ENCODE measurements at places on chromosomes 1 and 21. TPM values are rescaled to one million over a fixed set of nuclear protein-coding genes. Genes with fewer than 3 reads are reported as not detected.
A peak's percentile ranks its signal among the peaks of the same experiment; 100 is the strongest.

DNA sequence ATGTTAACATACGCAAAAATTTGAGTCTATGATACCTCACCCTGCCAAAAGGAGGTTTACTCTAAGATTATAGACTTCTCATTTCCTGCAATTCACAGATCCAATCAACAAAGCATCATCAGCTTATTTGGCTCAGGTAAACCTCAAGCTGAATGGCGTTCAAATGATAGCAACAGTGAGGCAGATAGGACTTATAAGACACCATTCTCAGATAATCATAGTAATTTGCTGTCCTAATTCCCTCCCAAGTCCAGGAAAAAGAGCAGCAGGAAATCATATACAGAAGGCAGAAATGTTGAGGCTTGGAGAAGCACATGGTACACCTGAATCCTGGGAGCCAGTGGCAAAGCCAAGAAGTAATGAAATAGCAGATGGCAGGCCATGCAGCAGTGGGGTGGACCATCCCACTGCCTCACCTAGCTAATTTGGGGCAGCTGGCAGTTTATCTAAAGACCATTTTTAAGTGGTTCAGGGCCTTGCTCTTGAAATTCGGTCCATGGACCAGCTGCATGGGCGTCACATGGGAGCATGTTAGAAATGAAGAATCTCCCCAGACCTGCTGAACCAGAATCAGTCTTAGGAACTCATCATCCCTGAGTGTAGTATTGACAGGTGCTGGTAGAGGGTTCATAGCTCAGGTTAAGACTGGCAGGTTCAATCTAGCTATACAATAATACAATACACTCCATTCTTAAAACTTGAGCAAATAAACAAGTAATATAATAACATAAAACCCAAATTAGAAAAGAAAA lies 57.7 kb downstream of the ASTN1 start:
- no peak overlapping the region for H3K27ac ChIP-seq
- no peak for DNase-seq
- no peaks in the 10 kb centered on the region for H3K4me1 ChIP-seq
- no peak overlapping the region for H3K4me3 ChIP-seq

DNA sequence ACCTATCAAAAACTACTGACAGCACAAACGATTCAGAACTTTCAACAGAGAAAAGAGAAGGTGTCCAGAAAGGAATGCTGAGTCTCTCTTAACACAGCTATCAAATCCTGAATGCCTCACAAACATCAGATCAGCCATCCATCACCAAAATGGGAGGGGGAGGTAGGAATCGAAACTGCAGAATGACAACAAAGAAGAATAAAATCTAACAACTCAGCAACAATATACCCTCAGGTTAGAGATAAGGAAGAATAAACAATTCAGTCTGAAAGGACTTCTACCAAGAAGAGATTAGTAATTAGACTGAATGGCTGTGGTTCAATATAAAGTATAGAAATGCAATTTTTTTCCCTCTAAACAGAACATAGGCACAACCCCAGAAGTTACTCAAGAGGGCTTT lies 94.4 kb downstream of the RERE start:
- no peak for DNase-seq
- H3K27me3 ChIP-seq: no peaks in the 10 kb centered on the region
- H3K4me3 ChIP-seq: no peak overlapping the region
- H3K4me1 ChIP-seq: peaks cover 42% of the 10 kb centered on the region
- no peaks in the 10 kb centered on the region for H3K36me3 ChIP-seq
- H3K27ac ChIP-seq: no peak overlapping the region

GRCh38 chr1:114310695-114311271 lies 157.1 kb upstream of the SYT6 start:
- no peaks in the 10 kb centered on the region for H3K36me3 ChIP-seq
- no peak overlapping the region for H3K27ac ChIP-seq
- peaks cover 4% of the 10 kb centered on the region for H3K4me1 ChIP-seq
- H3K4me3 ChIP-seq: no peak overlapping the region
- no peaks in the 10 kb centered on the region for H3K27me3 ChIP-seq

GRCh38 chr1:58304346-58304975 lies 242.1 kb downstream of the OMA1 start:
- no peaks in the 10 kb centered on the region for H3K4me1 ChIP-seq
- no peak overlapping the region for H3K4me3 ChIP-seq
- H3K27me3 ChIP-seq: peaks cover 8% of the 10 kb centered on the region
- peak overlapping the region; percentile 35 for H3K27ac ChIP-seq

Gene DNALI1
- total RNA-seq: 6.9 TPM

Gene GNG4
- 0.11 TPM for total RNA-seq

Gene C1QA
- total RNA-seq: 70.1 TPM

Gene ACAP3
- 49.7 TPM for total RNA-seq
